Activated CD4-positive, alpha-beta T cell treated with anti-CD3 and anti-CD28 coated beads, Interleukin-2, amount 50 U/mL, for 48 hours (primary cell): ENCODE measurements at places on chromosomes 16 and 17.
A peak's percentile ranks its signal among the peaks of the same experiment; 100 is the strongest.

DNA sequence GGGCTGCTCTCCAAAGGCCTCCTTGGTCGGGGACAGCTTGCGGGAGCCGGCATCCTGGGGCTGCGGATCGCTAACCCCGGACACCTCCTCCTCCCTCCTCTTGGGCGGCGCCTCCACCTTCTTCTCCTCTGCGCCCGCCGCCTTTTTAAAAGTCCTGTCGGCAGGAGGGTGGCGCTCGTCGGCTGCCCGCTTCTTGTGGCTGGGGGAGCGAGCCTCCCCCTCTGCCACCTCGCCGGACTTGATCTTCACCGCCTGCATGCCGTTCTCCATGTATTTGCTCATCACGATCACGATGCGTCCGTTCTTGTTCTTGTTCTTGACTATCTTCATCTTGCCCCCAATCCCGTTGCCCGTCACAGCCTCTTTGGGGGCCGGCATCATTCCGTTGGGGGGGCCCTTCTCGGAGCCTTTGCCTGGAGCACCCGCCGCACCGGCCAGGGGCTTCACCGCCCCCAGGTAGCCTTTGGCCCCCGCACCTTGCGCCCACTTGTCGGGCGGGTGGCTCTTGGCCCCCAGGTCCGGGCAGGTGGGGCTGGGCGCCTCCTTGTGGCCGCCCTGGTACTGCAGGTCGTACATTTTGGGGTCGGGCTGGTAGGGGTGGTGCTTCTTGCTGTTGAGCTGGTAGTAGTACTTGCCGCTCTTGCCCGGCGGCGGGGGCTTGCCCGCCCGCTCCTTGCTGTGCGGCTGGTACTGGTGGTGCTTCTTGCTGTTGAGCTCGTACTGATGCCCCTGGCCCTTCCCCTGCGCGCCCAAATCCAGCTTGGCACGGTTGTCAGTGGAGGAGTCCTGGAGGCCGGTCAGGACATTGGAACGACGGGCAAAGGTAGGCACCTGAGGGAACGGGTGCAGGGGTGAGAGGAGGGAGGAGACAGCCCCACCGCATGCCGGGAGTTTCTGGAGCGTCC, 4.4 kb downstream of the CBX4 start:
- peak; percentile 64 for DNase-seq

DNA sequence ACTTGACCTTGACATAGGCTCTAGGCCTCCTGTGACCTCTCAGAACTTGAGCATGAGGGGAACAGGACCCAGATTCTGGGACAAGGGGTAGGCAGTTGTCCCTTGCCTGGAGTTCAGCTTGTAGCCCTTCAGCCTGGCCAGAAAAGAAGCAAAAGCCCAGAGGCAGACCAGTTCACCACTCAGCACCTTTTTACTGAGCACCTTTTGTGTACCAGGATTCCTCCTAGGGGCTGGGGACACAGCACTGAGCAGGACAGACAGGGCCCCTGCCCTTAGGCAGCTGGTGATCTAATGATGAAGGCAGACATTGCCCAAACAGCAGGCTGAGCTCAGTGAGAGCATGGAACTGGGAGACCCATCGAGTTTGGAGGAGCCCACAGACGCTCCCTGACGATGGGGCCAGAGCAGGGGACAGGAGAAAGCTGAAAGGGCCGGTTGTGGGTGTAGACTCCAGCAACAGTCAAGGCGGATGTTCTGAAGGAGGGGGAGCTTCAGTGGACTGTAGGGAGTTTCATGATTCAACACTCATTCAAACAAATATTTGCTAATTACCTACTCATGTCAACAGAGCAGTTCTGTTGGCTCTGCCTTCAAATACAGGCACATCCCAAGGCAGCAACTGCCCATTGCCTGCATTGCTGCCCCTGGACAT, 32.0 kb downstream of the SBK1 start:
- no peak for DNase-seq

GRCh38 chr17:39652587-39653315, 12.4 kb upstream of the TCAP start:
- no peak for DNase-seq

DNA sequence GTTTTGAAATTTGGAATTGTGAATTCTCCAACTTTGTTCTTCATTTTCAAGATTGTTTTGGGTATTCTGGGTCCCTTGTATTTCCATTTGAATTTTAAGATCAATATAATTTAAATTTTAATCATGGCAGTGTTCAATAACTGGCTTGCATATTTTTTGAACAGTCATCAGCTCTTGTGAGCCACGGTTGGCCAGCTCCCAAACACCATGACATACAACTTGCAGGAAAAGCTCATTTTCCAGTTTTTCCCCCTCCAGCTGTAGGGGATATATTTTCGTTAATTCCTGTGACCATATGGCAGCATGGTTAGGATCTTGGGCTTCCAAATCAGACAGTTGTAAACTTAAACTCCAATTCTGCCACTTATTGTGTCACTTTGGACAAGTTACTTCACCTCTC, 690.1 kb downstream of the WWOX start:
- no peak for DNase-seq

DNA sequence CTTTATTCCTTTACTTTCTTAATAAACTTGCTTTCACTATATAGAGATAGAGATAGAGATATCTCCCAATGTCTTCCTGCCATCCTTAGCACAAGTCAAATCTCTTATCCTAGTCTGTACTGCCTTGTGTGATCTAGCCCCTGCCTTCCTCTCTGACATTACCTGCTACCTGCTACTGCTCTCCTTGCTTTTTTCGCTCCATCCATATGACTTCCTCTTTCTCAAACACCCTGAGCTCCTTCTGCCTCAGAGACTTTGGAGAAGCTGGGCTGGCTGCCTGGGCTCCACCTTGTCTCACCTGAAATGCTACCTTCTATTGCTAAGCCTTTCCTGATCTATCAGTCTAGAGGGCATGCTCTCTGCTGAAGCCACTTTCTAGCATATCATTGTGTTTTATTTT, 24.7 kb upstream of the WSB1 start:
- no peak for DNase-seq

GRCh38 chr16:86676254-86676670, 97.9 kb downstream of the FOXL1 start:
- no peak for DNase-seq

DNA sequence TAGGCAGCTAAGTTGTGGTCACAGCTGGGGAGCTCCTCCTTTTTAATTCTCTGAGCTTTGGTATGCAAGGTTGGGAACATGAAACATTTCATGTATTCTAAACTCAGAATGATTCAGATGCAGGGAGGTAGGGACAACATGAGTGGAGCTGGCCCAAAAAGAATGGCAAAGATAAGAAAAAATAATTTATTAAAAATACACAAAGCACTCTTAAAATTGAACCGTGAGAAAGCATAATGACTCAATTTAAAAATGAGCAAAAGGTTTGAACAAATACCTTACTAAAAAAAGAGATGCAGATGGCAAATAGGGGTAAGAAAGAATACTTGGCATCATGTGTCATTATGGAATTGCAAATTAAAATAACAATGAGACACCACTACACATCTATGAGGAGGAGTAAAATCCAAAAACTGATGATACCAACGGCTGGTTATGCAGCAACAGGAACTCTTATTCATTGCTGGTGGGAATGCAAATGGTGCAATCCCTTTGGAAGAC, 175.6 kb upstream of the IRX3 start:
- DNase-seq = no peak

GRCh38 chr17:30117675-30118081, 1.1 kb downstream of the NSRP1 start:
- no peak for DNase-seq

GRCh38 chr16:76243620-76244019, 33.6 kb upstream of the CNTNAP4 start:
- DNase-seq = no peak

- DNase-seq = no peak
Observed at GRCh38 chr17:49457564-49458535, 37.2 kb upstream of the NGFR start.

DNA sequence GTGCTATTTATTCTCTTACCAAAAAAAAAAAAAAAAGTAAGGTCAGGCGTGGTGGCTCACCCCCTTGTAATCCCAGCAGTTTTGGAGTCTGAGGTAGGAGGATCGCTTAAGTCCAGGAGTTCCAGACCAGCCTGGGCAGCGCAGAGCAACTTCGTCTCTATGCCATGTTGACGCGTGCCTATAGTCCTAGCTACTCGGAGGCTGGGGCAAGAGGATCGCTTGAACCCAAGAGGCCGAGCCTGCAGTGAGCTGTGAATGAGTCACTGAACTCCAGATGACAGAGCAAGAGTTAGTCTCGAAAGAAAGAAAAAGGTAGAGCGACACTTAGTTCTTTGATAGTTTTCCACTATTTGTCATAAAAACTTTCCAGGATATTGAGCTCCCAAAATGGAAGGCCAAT, 1.4 kb upstream of the TENT4B start:
- DNase-seq = peak; percentile 41

GRCh38 chr16:4180511-4180910, 61.4 kb downstream of the SRL start:
- no peak for DNase-seq

GRCh38 chr17:41500131-41500911, 5.1 kb downstream of the KRT13 start:
- DNase-seq = no peak

- no peak for DNase-seq
Observed at GRCh38 chr17:50185631-50186471, 15.6 kb downstream of the COL1A1 start.

- DNase-seq = peak; percentile 38
Observed at GRCh38 chr17:45256114-45256966, 5.6 kb downstream of the SPATA32 start.

DNA sequence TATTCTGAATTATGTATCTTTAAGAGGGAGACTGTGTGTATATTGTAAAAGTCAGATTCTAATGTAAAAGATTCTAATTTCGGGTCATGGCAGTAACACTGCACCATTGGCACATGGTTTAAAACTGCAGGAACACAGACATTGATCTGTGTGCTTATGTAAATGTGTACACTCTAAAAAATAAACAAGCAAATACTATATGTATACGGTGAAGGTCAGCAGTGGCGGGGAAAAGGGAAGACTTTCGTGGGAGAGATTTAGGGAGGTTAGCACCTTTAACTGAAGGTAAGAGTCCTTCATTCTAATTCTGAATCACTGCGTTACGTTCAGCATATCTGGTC, 157.8 kb upstream of the FAM20A start:
- no peak for DNase-seq

- DNase-seq = no peak
Observed at GRCh38 chr16:16108759-16109158, 114.5 kb downstream of the ABCC6 start.

DNA sequence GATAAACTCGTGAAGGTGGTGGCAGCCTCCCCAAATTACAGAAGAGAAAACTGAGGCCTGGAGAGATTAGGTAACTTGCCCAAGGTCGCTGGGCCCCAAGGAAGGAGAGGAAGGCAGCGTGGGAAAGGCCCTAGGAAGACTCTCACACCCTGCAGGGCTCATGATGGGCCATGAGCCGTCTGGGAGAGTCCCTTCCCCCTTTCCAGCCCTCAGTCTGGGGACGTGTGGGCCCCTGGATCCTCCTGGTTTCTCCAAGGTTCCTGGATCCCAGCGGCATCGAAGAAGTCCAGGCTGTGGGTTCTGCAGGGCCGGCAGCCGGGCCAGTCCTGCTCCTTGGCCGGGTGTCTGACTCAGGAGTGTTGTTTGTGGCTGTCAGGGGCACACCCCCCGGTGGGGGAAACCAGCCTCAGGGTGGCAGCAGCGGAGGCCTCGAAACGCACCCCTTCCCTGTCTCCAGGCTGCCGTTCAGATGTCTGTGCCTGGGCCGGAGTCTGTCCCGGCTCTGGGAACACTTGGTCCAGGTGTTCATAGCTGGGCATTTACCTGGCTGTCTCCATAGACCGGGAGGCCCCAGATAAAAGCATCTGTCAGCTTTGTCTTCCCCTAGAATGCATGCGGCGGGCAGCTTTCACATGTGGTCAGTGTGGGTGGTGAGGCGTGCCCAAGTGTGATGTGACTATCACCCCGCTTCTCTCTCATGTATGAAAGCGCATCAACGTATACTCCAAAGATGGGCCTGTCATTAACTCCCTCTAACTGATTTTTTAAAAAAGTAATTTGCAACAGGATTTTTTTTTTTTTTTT, 3.7 kb upstream of the RAP1GAP2 start:
- DNase-seq = peak; percentile 66

DNA sequence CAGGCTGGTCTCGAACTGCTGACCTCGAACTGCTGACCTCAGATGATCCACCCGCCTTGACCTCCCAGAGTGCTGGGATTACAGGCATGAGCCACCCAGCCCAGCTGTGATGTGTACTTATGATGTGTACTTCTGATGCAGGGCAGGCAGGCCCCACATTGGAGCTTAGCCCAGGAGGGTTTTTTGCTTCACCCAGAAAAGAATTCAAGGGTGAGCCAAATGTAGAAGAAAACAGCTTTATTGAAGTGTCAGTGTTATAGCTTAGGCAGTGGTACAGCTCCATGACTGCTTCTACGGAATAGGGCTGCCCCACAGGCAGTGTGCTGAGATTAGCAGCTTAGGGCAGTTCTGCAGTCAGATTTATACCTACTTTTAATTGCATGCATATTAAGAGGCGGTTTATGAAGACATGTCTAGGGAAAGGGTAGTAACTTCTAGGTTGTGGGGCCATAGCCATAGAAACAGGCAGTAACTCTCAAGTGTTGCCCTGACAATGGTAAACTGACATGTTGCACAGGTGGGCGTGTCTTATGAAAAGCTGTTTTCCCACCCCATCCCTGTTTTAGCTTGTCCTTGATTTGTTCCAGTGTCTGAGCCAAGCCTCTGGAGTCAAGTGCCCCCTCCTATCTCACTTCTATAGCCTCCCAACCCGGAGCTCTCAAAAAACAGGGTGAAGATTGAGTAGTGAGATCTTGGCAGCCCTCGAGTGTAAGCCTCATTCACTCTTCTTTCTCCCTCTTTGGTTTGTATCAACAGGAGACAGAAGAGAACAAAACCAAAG, 24.1 kb upstream of the POLR3E start:
- no peak for DNase-seq

- DNase-seq = no peak
Observed at GRCh38 chr17:20207262-20207985, 198.3 kb downstream of the SPECC1 start.

- DNase-seq = no peak
Observed at GRCh38 chr16:86515777-86516622, 5.7 kb downstream of the FOXF1 start.

DNA sequence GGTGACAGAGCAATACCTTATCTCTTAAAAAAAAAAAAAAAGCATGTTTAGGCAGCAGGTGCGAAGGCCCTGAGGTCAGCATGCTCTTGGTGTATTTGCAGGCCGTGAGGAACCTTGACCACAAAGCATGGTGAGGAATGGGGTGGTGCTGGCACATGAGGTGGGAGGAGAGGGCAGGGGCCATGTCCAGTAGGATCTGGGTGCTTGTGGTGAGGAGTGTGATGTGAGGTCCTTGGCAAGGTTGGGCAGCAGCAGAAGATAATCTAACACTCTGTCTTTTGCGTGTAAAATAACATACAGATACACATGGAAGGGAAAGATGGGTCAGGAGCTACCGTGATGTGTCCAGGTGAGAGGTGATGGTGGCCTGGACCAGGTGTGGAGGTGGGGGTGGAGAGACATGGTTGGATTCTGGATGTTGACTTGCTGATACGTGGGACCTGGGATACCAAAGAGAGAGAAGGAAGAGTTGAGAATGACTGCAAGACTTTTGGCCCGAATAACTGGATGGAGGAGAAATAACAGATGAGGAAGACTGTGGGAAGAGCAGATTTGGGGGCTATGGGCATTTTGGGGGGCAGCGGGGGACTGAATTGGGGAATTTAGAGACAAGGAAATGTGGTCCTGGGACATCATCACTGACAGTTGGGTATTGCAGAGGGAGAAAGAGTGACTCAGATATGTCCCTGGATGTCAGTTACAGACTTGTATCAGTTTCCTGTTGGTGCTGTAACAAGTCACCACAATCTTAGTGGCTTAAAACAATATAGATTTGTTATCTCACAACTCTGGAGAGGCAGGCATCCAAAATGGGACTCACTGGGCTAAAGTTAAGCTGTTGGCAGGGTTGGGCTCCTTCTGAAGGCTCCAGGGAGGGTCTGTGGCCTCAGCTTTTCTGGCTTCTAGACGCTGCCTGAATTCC, 274.9 kb downstream of the HAPSTR1 start:
- DNase-seq = no peak
